ENCODE measurements at places on chromosomes 7 and 10. TPM values are rescaled to one million over a fixed set of nuclear protein-coding genes. Genes with fewer than 3 reads are reported as not detected.

- no peak overlapping the region for H3K4me3 ChIP-seq
- H3K27ac ChIP-seq: no peak overlapping the region
- no peaks in the 10 kb centered on the region for H3K36me3 ChIP-seq
- DNase-seq: no peak
- no peaks in the 10 kb centered on the region for H3K27me3 ChIP-seq
Observed at GRCh38 chr7:114229246-114229645, 185.4 kb upstream of the FOXP2 start.

- H3K4me3 ChIP-seq: no peak overlapping the region
- H3K36me3 ChIP-seq: peaks cover 3% of the 10 kb centered on the region
- DNase-seq: no peak
Observed at GRCh38 chr7:128022631-128023532, 8.4 kb downstream of the LRRC4 start.

GRCh38 chr10:102422545-102423129 lies 2.0 kb downstream of the FBXL15 start:
- peaks cover 9% of the 10 kb centered on the region for H3K36me3 ChIP-seq
- DNase-seq: peak; percentile 85
- H3K27me3 ChIP-seq: peaks cover 8% of the 10 kb centered on the region
- H3K4me1 ChIP-seq: peaks cover 16% of the 10 kb centered on the region
- H3K27ac ChIP-seq: no peak overlapping the region

DNA sequence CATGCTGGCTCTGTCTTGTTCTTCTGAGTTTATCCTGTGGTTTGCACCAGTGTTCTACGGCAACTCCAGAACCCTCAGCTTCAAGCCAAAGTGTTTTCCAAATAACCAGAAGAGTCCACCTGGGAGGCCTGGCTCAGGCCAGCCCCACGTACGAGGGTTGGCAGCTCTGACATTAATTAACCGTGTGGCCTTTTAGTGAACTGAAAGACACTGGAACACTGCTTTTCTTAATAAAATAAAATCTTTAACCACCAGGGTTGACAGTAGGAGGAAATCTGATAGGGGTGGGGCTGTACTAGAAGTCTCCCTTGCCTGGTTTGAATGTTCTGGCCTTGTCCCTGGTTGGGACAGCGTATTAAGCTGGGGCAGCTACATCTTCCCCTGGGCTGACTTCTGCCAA lies 64.9 kb downstream of the SYPL1 start:
- H3K4me1 ChIP-seq: peaks cover 8% of the 10 kb centered on the region
- no peak overlapping the region for H3K4me3 ChIP-seq
- H3K27me3 ChIP-seq: no peaks in the 10 kb centered on the region

GRCh38 chr7:27156916-27157701 lies 634 bp upstream of the HOXA7 start:
- no peak for DNase-seq
- peaks cover 100% of the 10 kb centered on the region for H3K27me3 ChIP-seq
- H3K27ac ChIP-seq: no peak overlapping the region
- H3K4me1 ChIP-seq: peaks cover 10% of the 10 kb centered on the region

GRCh38 chr7:111855161-111855841 lies 293.0 kb upstream of the IMMP2L start:
- peaks cover 10% of the 10 kb centered on the region for H3K27me3 ChIP-seq
- H3K4me1 ChIP-seq: peaks cover 42% of the 10 kb centered on the region
- DNase-seq: peak; percentile 25
- H3K4me3 ChIP-seq: no peak overlapping the region

DNA sequence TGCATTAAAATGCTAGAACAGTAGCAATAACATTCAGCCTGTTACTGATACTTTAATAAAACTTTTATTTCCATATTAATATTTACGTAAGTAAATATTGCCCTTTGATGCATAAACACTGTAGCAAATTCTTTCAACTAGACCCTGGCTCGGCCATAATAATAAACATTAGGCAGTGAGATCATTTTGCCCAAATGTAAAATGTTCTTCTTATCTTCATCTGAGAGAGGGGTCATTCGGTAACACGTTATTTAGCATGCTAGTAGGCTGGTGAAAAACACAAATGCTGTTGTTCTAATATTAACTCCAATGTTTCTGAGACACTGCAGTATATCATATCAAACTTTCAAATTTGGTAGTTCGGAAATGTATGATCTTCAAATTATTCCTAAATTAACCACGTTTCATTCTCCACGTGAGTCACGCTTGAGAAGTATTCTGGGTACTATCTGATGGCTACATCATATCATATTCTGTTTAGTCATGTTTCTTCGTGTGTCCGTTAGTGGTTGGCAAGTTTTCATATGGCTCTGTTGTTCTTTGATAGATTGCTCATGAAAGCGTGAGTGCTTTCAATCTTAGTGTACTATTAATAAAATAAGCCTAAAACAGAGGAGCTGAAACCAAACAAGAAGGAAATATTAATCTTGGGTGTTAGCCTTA lies 145.8 kb downstream of the NSUN6 start:
- H3K4me3 ChIP-seq: no peak overlapping the region
- no peak overlapping the region for H3K27ac ChIP-seq
- no peaks in the 10 kb centered on the region for H3K36me3 ChIP-seq
- no peaks in the 10 kb centered on the region for H3K27me3 ChIP-seq
- no peak for DNase-seq

DNA sequence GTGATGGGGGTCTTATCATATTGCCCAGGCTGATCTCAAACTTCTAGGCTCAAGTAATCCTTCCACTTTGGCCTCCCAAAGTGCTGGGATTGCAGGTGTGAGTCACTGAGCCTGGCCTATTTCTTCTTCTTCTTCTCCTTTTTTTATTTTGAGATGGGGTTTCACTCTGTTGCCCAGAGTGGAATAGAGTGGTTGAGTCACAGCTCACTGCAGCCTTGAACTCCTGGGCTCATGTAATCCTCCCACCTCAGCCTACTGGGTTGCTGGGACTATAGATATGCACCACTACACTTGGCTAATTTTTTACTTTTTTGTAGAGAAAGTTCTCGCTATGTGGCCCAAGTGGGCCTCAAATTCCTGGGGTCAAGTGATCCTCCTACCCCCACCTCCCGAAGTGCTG lies 124.3 kb downstream of the SKIDA1 start:
- H3K4me1 ChIP-seq: peaks cover 31% of the 10 kb centered on the region
- H3K36me3 ChIP-seq: peaks cover 30% of the 10 kb centered on the region
- no peak for DNase-seq
- H3K27me3 ChIP-seq: peaks cover 7% of the 10 kb centered on the region

DNA sequence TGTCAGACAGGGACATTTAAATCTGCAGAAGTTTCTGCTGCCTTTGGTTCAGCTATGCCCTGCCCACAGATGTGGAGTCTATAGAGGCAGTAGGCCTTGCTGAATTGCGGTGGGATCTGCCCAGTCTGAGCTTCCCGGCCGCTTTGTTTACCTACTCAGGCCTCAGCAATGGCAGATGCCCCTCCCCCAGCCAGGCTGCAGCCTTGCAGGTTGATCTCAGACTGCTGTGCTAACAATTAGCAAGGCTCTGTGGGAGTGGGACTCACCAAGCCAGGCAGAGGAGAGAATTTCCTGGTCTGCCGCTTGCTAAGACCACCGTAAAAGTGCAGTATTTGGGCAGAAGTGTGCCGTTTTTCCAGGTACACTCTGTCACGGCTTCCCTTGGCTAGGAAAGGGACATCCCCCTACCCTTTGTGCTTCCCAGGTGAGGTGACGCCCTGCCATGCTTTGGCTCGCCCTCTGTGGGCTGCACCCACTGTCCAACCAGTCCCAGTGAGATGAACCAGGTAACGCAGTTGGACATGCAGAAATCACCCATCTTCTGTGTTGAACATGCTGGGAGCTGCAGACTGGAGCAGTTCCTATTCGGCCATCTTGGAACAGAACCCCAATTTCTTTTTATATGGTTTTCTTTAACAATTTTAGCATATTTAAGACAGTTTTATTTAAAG lies 28.4 kb upstream of the VWDE start:
- H3K4me1 ChIP-seq: peaks cover 40% of the 10 kb centered on the region
- H3K4me3 ChIP-seq: no peak overlapping the region
- peak; percentile 49 for DNase-seq
- peaks cover 41% of the 10 kb centered on the region for H3K36me3 ChIP-seq
- H3K27me3 ChIP-seq: no peaks in the 10 kb centered on the region
- H3K27ac ChIP-seq: 0 out of 2 replicates have a peak overlapping the region, but pooled peaks have one; percentile 29

DNA sequence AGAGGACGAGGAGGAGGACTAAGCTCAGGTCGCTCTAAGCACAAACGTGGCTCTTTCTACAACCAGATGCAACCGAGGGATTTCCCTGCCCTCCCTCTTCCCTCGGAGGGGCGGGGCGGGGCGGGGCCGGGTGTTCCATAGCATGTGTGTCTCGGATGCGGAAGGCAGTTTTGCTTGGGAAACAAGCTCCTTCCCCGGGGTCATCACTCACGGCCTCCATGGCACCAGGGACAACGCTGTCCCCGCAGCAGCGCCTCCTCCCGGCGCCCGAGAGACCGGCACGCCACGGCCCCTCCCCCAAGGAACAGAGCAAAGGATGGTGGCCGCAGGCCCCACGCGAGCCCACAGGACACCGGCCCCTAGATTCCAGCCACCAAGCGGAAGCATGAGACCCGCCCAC lies 110.5 kb downstream of the PAXIP1 start:
- no peak for DNase-seq
- peaks cover 69% of the 10 kb centered on the region for H3K36me3 ChIP-seq
- peaks cover 15% of the 10 kb centered on the region for H3K27me3 ChIP-seq
- H3K27ac ChIP-seq: no peak overlapping the region

DNA sequence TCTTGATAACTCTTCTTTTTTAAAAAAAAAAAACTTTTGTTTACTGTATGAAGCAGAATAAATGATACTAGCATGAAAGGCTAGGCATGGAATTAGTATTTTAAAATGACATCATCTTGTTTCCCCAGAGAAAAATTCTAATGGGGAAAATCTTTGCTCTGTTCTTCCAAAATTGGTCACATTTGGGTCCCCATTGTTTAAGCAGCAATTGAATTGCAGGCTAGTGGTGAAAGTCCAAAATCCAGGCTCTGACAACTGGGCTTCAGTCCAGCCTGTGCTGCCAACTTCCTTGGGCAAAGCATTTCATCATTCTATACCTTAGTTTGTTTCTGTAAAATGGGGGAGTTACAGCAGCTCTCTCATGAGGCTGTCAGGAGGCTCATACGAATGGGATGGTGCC lies 726.4 kb downstream of the KCNMA1 start:
- DNase-seq: no peak
- H3K36me3 ChIP-seq: no peaks in the 10 kb centered on the region

GRCh38 chr10:89210794-89211425 lies 3.8 kb upstream of the CH25H start:
- no peak for DNase-seq
- H3K27me3 ChIP-seq: peaks cover 4% of the 10 kb centered on the region
- no peak overlapping the region for H3K4me3 ChIP-seq
- H3K36me3 ChIP-seq: no peaks in the 10 kb centered on the region

GRCh38 chr7:100128637-100128963 lies 1.8 kb downstream of the MBLAC1 start:
- DNase-seq: no peak
- H3K27ac ChIP-seq: no peak overlapping the region
- peaks cover 15% of the 10 kb centered on the region for H3K27me3 ChIP-seq
- H3K36me3 ChIP-seq: no peaks in the 10 kb centered on the region
- H3K4me3 ChIP-seq: peak overlapping the region; percentile 77

MYOZ1 gene
- total RNA-seq: 4.4 TPM

SAMD9L gene
- 0.15 TPM for total RNA-seq

HACD1 gene
- total RNA-seq: 18.6 TPM

CALML5 gene
- total RNA-seq: 0.23 TPM

ZNF727 gene
- total RNA-seq: not detected

ABCF2 gene
- 43.7 TPM for total RNA-seq

CACNB2 gene
- total RNA-seq: 4.4 TPM
